NCI-H1092 (cell line): ENCODE measurements at places on chromosomes 2 and 18.
A peak's percentile ranks its signal among the peaks of the same experiment; 100 is the strongest.

- no peak for DNase-seq
Measured at GRCh38 chr2:231308631-231309428, 86.7 kb upstream of the B3GNT7 start.

GRCh38 chr2:197255543-197255942 lies 55.0 kb downstream of the ANKRD44 start:
- no peak for DNase-seq

DNA sequence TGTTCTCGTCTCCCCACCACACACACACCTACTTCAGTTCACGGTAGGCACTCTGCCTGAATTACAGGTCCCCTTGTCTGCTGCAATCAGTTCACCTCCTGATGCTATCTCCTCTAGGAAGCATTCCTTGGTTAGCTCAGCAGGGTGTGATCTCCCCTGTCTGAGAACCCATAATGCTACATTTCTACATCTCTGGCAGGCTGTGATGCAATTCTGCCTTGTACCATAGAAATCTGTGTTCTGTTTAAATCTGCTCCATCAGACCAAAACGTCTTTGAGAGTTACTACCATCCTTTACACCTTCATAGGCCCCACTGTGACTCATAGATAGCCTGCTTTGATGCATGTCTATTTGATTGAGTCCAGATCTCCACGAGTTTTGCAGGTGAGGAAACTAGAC lies 103.9 kb downstream of the TTC32 start:
- no peak for DNase-seq

- peak; percentile 88 for DNase-seq
Measured at GRCh38 chr2:139613264-139613663, 833.1 kb upstream of the NXPH2 start.

GRCh38 chr18:68083131-68083530 lies 566.6 kb upstream of the DSEL start:
- DNase-seq: no peak

- DNase-seq: no peak
Measured at GRCh38 chr2:30978854-30979253, 159.4 kb downstream of the GALNT14 start.

- no peak for DNase-seq
Measured at GRCh38 chr2:241313543-241314095, 1.9 kb downstream of the HDLBP start.

- DNase-seq: no peak
Measured at GRCh38 chr2:221758076-221758475, 186.0 kb upstream of the EPHA4 start.

- no peak for DNase-seq
Measured at GRCh38 chr2:39549718-39550464, 112.8 kb upstream of the MAP4K3 start.

DNA sequence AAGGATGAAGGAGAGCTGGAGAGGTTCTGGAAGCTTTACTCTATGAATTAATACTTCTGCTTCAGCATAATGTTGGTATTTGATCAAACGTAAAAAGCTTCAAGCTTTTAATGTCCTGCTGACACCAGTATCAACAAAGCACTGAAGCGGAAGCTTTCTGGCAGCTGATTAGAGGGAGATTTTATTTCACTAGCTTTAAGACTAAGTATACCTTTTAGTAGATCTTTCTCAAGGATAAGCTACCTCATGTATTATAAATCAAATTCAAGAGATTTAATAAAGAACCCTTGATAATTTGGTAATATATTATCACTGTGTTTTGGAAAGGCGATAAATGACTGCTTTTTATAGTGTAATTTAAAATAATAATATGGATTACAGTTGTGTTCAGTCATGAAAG lies 128.0 kb upstream of the CD302 start:
- DNase-seq: peak; percentile 16

DNA sequence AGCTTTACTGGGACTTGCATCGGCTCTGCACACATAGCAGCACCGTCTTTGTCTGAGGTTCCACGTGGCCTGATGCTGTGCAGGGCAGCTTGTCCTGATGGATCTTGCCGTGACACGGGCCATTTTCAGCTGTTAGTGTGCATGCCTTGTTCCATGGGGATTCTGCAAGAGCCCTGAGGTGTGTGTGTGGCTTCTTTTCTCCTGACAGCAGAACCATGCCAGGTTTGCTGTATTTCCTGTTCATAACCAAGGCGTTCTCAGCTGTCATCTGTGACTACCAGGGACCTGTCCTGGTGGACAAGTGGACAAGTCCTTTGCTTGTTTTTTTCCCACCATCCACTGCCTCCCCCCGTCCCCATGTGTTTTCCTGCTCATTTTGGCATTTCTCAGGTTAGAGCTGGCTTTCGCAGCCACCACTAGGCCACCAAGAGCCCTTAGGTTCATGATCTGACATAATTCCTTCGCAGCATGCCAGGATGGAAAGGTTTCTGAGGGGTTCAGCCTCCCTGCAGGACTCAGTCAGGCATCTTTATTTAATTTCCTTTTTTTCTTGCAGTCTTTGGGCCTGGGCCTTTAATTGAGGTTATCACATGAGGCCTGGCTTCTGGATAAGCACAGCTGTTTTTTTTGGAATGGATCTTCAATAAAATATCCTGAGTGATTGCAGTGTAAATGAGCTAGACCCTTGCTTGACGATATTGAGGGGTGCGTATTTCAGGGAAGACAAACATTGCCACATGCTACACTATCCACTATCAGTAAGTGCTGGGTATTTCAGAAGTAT lies 139.4 kb downstream of the NCK2 start:
- no peak for DNase-seq

GRCh38 chr2:71901466-71901865 lies 246.2 kb downstream of the CYP26B1 start:
- no peak for DNase-seq

GRCh38 chr2:144071461-144071860 lies 448.5 kb downstream of the ZEB2 start:
- DNase-seq: no peak

DNA sequence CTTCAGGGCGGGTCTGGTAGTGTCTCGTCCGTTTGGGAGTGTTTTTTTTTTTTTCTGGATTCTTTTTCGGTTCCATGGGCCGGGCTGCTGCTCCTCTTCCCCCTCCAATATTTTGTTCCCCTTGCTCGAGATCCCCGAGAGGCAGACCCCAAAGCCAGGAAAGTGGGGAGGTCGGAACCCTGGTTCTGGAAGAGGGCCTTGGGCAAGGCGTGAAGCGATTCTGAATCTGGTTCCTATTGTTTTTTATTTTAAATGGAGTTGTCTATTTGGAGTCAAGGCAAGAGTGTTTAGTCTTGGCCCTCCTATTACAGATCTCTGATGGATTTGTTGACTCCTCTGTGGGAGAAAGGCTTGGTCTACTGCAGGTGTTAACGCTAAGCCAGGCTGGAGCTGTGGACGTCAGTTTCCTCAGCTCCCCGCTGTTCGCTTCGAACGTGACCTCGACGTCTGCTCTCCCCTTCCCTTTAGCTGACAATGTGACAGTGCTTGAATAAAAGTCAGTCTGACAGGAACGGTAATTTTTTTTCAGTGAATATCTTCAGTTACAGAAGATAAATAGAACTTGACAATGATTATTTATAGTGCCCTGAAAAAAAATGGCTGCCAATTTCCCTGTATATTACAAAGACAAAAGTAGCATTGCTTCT lies 683 bp upstream of the DNAJC27 start:
- peak; percentile 2 for DNase-seq

- no peak for DNase-seq
Measured at GRCh38 chr2:151260573-151261230, 961 bp downstream of the RBM43 start.

GRCh38 chr2:43223521-43224001 lies 2.8 kb downstream of the ZFP36L2 start:
- DNase-seq: no peak

- DNase-seq: no peak
Measured at GRCh38 chr18:44170208-44170880, 510.3 kb upstream of the SETBP1 start.

GRCh38 chr2:240203031-240203787 lies 62.8 kb upstream of the OTOS start:
- DNase-seq: no peak

GRCh38 chr2:237097326-237097910 lies 11.7 kb downstream of the COPS8 start:
- DNase-seq: no peak

DNA sequence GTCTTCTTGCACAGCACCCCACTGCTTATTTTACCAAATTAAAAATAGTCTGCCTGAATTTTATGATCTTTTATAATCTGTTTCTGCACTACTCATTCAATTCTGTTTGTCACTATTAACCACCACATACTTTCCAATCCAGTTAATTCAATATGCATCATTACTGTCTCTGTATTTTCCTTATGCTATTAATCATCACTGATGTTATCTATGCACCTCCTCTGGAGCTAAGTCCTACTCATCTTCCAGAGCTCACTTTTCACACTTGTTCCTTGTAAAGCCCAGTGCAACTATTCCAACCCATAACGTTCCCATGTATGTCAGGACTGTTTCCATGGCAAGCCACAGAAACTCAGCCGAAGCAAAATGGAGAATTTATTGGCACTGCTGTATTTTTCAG lies 713.6 kb downstream of the PLCL1 start:
- DNase-seq: no peak

DNA sequence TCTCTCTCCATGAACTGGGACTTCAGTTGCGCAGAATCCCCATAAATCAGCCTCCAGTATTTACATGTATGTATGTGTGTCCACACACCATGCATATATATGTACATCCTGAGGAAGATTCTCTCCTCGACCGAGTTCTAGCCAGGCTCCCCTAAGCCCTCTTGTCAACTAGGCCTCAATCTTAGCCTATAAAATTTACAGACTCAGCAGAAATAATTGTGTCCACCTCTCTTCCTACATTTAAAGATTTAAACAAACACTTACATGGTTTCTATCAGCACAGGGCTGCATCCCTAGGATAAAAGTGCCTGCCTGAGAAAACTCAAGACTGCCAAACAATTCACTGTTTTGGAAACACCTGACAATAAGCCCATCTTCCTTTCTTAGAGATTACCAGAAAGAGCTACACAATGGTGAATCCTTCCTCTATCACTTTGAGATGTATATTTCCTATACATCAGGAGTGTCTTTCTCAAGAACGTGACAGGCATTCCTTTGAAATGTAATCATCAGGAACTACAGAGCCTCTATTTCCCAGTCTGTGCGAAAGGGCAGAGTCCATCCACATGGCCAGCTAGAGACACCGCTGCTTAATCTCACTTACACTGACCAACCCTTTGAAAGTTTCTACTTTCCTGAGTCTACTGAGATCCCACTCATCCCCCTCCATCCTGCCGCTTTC lies 39.5 kb downstream of the ZNF519 start:
- DNase-seq: no peak

GRCh38 chr2:67340133-67341011 lies 56.8 kb upstream of the ETAA1 start:
- no peak for DNase-seq

- DNase-seq: no peak
Measured at GRCh38 chr2:201470821-201471731, 19.5 kb downstream of the STRADB start.
